ENCODE measurements at places on chromosomes 7 and 10.

DNA sequence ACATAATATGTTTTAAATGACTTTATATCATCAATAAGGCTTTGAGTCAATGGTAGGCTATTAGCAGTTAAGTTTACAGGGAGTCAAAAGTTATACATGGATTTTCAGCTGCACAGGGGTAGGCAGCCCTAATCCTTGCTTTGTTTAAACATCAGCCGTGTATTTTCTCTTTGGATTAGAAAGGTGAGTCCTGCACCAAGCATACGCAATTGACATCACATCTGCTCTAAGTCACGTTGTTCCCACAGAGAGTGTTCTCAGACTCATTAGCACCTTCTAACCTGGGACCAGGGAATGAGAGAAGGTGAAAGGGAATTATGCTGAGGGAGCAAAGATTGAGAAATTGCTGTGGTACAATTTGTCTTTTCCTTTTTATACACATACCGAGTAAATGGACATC lies 148.6 kb upstream of the ZNF804B start:
- DNase-seq, result no peak

DNA sequence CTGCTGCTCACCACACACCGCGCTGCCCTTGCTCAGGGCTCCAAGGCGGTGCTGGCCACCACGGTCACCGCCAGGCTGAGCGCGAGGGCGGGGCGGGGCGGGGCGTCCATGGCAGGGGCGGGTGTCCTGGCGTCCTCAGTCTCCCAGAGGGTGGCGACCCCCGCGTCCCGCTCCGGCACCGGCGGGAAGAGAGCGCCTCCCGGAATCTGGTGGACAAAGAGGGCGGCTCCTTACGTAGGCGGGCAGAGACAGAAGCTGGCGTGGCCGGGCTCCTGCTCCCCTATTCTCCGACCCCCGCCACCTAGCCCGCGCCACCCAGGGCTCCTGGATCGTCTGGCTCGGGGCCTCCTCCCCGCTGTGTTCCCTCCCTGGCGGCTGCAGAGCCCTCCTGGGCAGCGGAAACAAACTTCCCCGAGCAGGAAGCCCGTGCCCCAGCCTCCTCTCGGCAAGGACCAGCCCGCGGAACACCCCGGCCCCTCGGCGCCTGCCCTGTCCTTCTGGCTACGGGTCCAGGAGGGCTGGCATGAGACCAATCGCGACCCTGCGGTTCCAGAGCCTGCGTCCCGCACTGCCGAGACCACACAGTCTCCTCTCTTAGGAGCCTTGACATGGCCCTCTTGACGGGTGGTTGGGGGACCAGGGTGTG lies 133.8 kb upstream of the ZNF92 start:
- peak; percentile 84 for DNase-seq

- no peak for DNase-seq
Measured at GRCh38 chr10:94571528-94571927, 25.9 kb downstream of the HELLS start.

DNA sequence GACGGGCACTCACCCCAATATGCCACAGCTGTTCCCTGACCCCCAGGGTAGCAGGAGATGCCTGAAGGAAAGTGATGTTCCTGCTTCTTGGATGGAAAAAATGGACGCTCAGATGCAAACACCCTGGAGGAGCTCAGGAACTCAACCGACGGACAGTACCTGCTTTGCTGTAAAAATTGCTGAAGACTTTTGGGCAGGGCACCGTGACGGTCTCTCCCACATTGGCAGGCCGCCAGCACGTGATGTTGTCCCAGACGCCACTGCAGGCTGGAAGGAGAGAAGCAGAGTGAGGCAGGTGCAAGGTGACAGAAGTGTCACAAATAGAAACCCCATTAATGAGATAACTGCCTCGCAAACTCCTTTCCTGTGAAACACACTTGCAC lies 35.0 kb downstream of the VIPR2 start:
- DNase-seq, result no peak
